SK-N-SH treated with all-trans-retinoic acid at 6 μM for 48 hours (cell line): ENCODE measurements at places on chromosomes 11 and 22.

GRCh38 chr11:12930850-12931249 is 78.3 kb upstream of the RASSF10 start:
- peak; percentile 33; the same call in 1 of the 3 replicates for ATAC-seq

GRCh38 chr11:128716661-128717210 is 22.9 kb downstream of the FLI1 start:
- ATAC-seq, result peak; percentile 68

- ATAC-seq, result no peak
Measured at GRCh38 chr11:4066910-4067309, 27.7 kb upstream of the RRM1 start.

GRCh38 chr11:75654314-75654713 is 14.5 kb downstream of the MAP6 start:
- peak; percentile 82 for ATAC-seq

DNA sequence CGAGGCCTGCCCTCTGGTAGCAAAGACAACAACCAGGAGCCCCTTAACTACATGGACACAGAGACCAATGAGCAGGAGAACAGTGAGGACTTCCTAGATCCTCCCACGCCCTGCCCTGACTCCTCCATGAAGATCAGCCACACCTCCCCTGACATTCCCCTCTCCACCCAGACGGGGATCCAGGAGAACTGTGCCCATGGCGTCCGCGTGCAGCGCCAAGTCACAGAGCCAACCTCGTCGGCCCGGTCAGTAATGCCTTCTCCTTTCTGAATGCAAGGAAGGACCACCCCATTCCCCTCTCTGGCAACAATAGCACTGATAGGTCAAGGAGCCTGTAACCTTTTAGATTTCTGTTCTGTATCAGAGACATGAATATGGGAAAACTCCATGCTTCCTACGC is 51.4 kb downstream of the SYT9 start:
- no peak for ATAC-seq

- ATAC-seq, result no peak
Measured at GRCh38 chr11:6240781-6241180, 1.9 kb downstream of the CNGA4 start.

GRCh38 chr11:60872124-60872960 is 5.0 kb downstream of the ZP1 start:
- peak; percentile 28; the same call in 1 of the 3 replicates for ATAC-seq

GRCh38 chr11:63564056-63564774 is 1.0 kb upstream of the PLAAT2 start:
- no peak for ATAC-seq

GRCh38 chr11:40292721-40293508 is 1166.5 kb downstream of the LRRC4C start:
- 0 out of 3 replicates have a peak, but pooled peaks have one; percentile 6 for ATAC-seq
